Thoracic aorta (tissue), 2 donors: ENCODE measurements at places on chromosomes 4 and X.

DNA sequence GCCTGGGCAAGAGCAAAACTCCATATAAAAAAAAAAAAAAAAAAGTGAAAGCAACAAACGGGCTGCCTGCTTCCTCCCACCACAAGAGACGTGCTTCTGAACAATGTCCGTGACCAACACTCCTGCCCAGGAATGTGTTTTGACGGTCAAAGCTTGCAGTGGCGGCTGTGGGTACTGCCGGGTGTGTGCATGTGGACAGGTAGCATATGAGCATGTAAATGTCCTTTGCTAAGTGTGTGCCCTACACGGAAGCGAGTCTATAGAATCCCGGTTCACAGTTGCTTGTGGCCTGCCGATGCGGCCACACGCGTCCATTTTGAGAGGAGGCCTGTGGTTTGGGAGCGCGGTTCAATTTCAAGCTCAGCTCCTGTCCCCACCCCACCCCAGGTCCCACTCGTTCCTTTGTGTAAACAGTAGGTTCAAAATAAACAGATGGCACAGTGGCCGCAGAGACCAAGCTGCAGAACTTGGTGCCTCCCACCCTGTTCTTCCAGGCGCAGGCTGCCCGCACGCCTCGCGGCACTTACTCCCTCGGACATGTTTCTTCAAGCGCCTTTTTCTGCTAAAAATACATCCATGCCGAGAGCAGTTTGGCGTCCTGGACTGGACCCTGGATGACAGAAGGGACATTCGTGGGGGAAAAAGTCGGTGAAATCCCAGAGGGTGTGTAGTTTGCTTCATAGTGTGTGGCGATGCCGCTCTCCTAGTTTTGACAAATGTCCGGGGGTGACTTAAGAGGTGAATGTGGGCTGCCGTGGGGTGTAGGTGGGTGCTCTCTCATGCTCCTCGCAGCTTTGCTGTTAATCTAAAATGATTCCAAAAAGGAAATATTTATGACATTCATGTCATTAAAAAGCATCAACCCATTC is 11.5 kb upstream of the NKX1-1 start:
- DNase-seq: no peak

DNA sequence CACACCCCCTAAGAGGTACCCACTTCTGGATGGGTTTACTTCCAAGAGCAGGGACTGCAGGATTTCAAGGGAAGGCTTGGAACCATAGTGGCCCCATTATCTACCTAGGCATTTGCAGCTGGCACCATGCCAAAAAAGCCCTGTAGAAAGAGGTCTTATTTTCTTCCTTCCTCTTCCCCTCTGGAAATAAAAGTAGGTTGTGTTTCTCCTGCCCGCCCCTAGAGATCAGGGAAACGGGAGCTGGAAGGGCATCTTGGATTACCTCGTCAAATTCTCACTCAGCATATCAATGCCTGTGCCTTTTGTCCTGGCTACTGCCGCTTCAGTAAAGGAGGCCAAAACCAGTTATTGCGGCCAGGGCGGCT is 1.6 kb downstream of the SCD5 start:
- DNase-seq: no peak

DNA sequence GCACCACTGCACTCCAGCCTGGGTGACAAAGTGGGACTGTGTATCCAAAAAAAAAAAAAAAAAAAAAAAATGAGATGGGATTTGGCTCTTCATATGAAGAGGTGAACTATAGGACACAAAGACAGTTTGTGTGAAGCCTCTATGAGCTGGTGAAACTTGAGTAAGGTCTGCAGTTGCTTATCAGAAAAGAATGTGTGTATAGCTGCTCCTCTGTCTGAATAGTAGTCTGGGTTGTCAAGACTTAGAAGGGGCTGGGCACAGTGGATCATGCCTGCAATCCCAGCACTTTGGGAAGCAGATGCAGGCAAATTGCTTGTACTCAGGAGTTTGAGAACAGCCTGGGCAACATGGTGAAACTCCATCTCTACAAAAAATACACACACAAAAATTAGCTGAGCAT is 82.8 kb downstream of the ARSF start:
- no peak for DNase-seq

DNA sequence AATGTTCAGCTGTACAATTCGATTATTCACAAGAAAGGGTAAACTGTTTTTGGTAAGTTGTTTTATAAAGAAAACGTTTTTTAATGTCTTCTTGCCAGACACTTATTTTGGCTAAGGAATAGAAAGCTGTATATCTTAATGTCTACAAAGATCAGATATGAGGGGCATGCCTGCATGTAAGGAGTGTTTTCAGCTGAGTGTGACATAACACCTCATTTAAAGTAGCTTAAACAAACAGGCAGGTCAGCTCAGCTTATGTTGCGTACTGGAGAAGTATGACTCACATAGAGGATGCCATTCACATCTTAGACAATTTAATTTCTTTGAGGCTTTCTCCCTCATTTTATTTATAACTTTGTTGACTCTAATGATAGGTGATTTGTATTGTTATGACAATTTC is 30.4 kb downstream of the LAMTOR3 start:
- DNase-seq: no peak

GRCh38 chrX:31461266-31461665 is 389.4 kb upstream of the FTHL17 start:
- no peak for DNase-seq

DNA sequence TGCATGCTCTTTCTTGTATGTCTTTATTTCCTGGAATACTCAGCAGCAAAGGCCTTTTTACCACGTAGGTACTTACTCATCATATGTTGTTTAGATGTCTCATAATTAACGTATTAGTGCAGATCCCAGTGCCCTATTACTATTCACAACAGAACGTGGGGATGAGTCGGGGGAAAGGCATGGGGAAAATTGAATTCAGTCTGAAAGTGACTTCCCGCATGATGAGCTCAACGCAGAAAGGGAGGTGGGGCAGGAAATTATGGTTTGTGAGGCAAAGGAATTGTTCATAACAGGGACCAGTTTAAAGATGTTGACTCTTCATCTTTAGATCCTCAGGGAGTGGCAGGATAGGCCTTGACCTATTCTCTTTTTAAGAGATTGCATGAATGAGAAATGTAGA is 2.0 kb upstream of the TMPRSS11D start:
- DNase-seq: no peak

DNA sequence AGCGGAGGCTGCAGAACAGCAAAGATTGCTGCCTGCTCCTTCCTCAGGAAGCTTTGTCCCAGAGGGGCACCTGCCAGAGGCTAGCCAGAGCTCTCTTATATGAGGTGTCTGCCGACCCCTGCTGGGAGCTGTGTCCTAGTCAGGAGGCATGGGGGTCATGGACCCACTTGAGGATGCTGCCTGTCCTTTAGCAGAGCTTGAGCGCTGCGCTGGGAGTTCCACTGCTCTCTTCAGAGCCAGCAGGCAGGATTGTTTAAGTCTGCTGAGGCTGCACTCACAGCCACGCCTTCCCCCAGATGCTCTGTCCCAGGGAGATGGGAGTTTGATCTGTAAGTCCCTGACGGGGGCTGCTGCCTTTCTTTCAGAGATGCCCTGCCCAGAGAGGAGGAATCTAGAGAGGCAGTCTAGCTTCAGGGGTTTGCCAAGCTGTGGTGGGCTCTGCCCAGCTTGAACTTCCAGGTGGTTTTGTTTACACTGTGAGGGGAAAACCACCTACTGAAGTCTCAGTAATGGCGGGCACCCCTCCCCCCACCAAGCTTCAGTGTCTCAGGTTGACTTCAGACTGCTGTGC is 10.9 kb downstream of the DCK start:
- no peak for DNase-seq

GRCh38 chr4:177408023-177408422 is 34.2 kb downstream of the AGA start:
- no peak for DNase-seq

GRCh38 chr4:80873571-80873970 is 156.9 kb upstream of the BMP3 start:
- DNase-seq: no peak

GRCh38 chr4:188061083-188061482 is 48.3 kb downstream of the TRIML2 start:
- DNase-seq: no peak

DNA sequence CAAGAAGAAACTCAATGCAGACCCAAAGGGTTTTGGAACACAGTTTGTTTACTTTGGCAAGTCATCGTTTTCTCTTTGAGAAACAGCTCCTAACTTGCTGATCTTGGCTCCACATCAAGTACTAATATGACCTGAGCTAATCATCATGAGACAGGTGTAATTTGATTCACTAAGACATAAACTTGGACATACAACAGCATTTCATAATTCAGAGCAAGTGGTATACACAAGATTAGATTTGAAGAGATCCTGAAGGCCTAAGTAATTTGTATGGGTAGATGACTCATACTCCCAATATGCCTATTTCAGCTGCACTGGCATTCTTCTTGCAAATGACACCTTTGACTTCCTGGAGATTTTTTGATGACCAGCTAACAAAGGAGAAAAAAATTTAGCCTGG is 1521.7 kb downstream of the RPA4 start:
- no peak for DNase-seq

- DNase-seq: no peak
Measured at GRCh38 chrX:15158736-15159406, 111.0 kb downstream of the ASB9 start.

GRCh38 chr4:183078634-183079033 is 20.4 kb upstream of the WWC2 start:
- no peak for DNase-seq

DNA sequence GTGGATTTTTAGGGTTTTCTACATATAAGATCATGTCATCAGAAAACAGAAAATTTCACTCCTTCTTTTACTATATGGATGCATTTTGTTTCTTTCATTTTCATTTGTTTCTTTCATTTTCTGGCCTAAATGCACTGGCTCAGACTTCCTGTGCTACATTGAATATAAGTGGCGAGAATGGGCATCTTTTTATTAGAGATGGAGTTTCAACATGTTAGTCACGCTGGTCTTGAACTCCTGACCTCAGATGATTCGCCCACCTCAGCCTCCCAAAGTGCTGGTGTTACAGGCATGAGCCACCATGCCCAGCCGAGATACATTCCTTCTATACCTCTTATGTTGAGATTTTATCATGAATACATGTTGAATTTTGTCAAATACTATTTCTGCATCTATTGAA is 61.8 kb downstream of the BRWD3 start:
- no peak for DNase-seq

DNA sequence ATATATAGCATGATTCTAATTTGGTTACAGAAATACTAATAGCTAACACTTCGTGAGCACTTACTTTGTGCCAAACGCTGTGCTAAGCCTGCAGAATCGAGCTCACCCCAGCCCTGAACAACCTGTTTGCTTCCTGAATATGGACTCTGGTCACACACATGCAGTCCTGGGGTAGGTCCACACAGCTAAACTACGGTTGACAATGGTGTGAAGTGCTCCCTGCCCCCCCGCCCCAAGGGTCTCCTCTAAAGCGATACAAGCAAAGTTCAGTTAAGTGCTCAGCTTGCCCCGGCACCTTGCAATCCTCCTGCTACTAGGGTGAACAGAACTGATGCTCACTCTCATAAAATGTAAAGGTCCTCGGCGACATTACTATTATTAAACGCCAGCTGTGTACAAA is 879 bp downstream of the FOXP3 start:
- DNase-seq: no peak

- DNase-seq: no peak
Measured at GRCh38 chr4:19455850-19456602, 795.7 kb upstream of the SLIT2 start.

- DNase-seq: peak; percentile 73
Measured at GRCh38 chr4:8440492-8441311, at the start of the genes ACOX3 and TRMT44. Gene ACOX3, minus strand, starts transcription at chr4:8440723. Its CDS starts 24,202 bp downstream, at chr4:8416521. Gene TRMT44, plus strand, starts transcription at chr4:8440777. Its CDS starts 46 bp downstream, at chr4:8440823.

DNA sequence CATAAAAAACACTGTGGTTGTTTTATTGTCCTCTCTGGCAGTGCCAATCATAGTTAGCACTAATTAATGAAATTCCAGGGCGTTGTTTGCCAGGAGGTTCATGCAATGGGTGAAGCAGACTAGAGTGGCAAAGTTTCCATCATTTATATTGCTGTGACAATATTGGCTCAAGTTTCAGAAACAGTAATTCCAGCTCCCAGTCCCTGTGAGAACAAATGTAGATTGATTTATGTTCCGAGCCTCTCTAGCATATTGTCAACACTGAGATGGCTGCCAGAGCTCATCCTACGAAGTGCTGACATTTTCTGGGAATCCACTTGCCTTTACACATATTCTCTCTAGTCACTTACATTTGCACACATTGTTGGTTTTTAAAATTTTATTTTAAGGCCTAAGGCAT is 440.0 kb upstream of the IGFBP7 start:
- DNase-seq: no peak

DNA sequence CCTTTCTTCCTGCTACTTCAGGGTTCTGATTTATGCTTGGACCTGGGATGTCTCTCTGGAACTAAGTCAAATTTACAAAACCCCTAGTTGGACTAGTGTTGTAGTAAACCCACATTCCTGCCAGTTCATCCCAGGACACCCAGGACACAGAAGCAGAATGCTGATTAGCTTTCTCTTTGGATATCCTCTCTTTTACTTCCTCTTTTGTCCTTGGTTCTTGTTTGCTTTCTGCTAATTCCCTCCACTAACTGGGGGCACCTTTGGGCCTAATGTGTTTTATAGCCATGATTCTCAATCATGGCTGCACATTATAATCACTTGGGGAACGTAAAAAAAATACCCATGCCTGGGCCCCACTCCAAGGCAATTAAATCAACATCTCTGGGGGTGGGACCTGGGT is 42.5 kb downstream of the LANCL3 start:
- DNase-seq: no peak

DNA sequence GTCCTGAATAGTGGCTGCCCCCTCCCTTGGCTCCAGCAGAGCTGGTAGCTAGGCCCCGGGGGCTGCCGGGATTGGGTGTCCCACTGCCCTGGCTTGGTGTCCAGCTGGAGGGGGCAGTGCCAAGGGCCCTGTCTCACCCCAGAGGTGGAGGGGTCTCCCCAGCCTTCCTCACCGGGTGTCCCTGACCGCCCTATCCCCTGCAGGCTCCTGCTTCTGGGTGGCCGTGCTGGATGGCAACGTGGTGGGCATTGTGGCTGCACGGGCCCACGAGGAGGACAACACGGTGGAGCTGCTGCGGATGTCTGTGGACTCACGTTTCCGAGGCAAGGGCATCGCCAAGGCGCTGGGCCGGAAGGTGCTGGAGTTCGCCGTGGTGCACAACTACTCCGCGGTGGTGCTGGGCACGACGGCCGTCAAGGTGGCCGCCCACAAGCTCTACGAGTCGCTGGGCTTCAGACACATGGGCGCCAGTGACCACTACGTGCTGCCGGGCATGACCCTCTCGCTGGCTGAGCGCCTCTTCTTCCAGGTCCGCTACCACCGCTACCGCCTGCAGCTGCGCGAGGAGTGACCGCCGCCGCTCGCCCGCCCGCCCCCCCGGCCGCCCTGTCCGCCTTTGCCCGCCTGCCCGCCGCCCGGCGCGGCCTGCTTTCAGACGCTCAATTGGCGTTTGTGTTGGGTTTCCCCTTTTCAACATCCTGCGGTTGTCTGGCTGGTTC is 4.6 kb downstream of the NAT8L start:
- DNase-seq: no peak

DNA sequence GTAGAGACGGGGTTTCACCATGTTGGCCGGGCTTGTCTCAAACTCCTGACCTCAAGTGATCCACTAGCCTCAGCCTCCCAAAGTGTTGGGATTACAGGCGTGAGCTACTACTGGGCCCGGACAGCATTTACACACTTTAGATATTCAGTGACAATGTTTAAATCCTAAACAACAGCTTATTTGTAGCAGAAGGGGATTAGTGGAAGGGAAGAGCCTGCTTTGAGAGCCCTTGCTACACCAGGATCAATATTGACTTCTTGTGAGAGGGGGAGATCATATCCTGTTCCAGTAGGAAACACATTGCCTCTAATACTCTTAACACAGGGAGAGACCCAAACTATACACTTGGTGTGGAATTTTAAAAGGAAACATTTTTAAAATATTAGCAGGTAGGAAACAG is 7.1 kb downstream of the MGST2 start:
- DNase-seq: no peak

GRCh38 chrX:131894995-131895394 is 128.1 kb upstream of the STK26 start:
- DNase-seq: no peak

- no peak for DNase-seq
Measured at GRCh38 chrX:65545456-65545855, 10.9 kb upstream of the LAS1L start.
